ENCODE measurements at places on chromosomes 3 and 15. TPM values are rescaled to one million over a fixed set of nuclear protein-coding genes. Genes with fewer than 3 reads are reported as not detected.

Gene CGNL1
- total RNA-seq, result under 0.01 TPM

Gene CPEB1
- not detected for total RNA-seq

Gene SLITRK3
- not detected for total RNA-seq

Gene IRAK2
- 14.6 TPM for total RNA-seq

Gene CLDN16
- total RNA-seq, result 0.10 TPM

Gene ZNF662
- total RNA-seq, result 1.2 TPM

Gene ILDR1
- total RNA-seq, result 0.21 TPM

Gene RARB
- total RNA-seq, result not detected

Gene NBEAL2
- 62.7 TPM for total RNA-seq

Gene NAA80
- 11.2 TPM for total RNA-seq

Gene IGSF10
- 0.10 TPM for total RNA-seq

Gene SYNM
- 3.4 TPM for total RNA-seq

Gene OCA2
- total RNA-seq, result 0.10 TPM

Gene C3orf49
- total RNA-seq, result not detected

Gene MAP1A
- total RNA-seq, result 2.4 TPM

Gene SYNPR
- not detected for total RNA-seq

Gene PLCH1
- total RNA-seq, result 0.94 TPM

Gene GPR156
- 0.42 TPM for total RNA-seq

Gene GXYLT2
- total RNA-seq, result 0.21 TPM

Gene DPPA4
- total RNA-seq, result 2.9 TPM

Gene CCR3
- total RNA-seq, result 0.52 TPM

Gene RTP1
- total RNA-seq, result not detected

Gene FSD2
- under 0.01 TPM for total RNA-seq

Gene ATP13A4
- total RNA-seq, result 1.2 TPM

Gene LMAN1L
- total RNA-seq, result 0.21 TPM

Gene C3orf20
- total RNA-seq, result 0.21 TPM

Gene XIRP1
- under 0.01 TPM for total RNA-seq

Gene CCDC54
- total RNA-seq, result not detected

Gene CLRN1
- not detected for total RNA-seq

Gene RAB6B
- total RNA-seq, result 0.52 TPM

Gene VGLL3
- total RNA-seq, result under 0.01 TPM
